ENCODE measurements at places on chromosomes 16 and 17. TPM values are rescaled to one million over a fixed set of nuclear protein-coding genes. Genes with fewer than 3 reads are reported as not detected.

GRCh38 chr17:68197997-68198930 lies 49.6 kb upstream of the AMZ2 start:
- H3K27ac ChIP-seq, result no peak overlapping the region
- no peak for DNase-seq
- H3K4me3 ChIP-seq, result peak overlapping the region; percentile 63
- H3K4me1 ChIP-seq, result peaks cover 29% of the 10 kb centered on the region
- no peaks in the 10 kb centered on the region for H3K36me3 ChIP-seq

The NPIPA3 gene
- total RNA-seq, result not detected

DNA sequence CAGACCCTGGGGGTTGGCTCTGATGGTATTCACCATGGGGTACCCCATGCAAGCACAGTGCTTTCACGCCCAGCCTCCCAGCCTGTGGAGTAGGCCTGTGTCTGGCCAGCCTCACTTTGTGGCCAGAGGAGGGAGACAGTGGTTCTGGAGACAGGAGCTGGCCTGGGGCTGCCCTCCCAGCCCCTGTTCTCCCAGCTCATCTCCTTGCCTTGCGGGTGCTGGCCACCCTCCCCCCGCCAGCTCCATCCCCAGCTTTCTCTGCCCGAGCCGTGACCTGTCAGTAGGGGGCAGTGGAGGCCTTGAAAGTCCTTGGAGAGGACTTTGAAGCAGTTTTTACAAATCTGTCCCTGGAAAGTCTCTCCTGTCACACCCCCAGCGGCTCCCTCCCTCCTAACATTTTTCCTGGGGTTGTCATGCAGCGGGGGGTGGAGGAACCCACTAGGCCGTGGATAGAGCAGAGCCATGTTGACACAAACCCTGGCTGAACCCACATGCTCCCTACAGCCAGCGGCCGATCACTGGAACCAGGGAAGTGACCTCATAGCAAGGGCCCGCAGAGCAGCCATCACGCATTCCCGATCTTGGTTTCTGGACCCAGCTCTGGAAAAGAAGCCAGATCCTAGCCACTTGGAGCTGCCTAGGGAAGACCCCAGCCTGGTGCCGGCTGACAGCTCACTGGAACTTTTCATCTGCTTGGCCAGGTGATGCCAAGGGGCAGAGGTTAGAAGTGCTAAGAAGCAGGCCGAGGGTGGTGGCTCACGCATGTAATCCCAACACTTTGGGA lies 289.4 kb downstream of the SEC14L1 start:
- H3K27me3 ChIP-seq, result no peaks in the 10 kb centered on the region
- DNase-seq, result peak; percentile 89
- H3K4me1 ChIP-seq, result peaks cover 68% of the 10 kb centered on the region
- H3K27ac ChIP-seq, result no peak overlapping the region
- H3K36me3 ChIP-seq, result peaks cover 3% of the 10 kb centered on the region

The TEX14 gene
- total RNA-seq, result 0.28 TPM

- no peak for DNase-seq
- peaks cover 2% of the 10 kb centered on the region for H3K4me1 ChIP-seq
- H3K27me3 ChIP-seq, result no peaks in the 10 kb centered on the region
- H3K36me3 ChIP-seq, result peaks cover 3% of the 10 kb centered on the region
- H3K4me3 ChIP-seq, result no peak overlapping the region
- H3K27ac ChIP-seq, result no peak overlapping the region
These were observed 50.7 kb downstream of the TANGO6 start for GRCh38 chr16:68893710-68894705.

DNA sequence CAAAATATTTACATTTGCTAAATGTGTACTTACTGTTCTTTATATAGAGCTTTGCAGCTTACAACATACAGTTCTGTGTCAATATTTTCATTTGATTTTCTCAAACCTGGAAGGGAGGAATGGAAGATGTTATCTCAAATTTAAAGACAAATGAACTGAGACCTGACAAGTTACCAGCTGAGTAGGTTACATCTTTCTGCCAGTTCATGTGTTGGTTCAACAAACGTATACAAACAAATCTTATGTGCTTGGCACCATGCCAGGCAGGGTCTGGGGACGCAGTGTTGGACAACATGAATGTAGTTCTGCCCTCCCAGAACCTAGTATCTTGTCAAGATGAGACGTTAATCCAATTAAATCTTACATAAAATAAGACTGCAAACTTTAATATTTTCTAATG lies 507.5 kb upstream of the HSBP1 start:
- DNase-seq, result no peak
- H3K36me3 ChIP-seq, result no peaks in the 10 kb centered on the region
- H3K27ac ChIP-seq, result no peak overlapping the region
- H3K4me1 ChIP-seq, result no peaks in the 10 kb centered on the region

DNA sequence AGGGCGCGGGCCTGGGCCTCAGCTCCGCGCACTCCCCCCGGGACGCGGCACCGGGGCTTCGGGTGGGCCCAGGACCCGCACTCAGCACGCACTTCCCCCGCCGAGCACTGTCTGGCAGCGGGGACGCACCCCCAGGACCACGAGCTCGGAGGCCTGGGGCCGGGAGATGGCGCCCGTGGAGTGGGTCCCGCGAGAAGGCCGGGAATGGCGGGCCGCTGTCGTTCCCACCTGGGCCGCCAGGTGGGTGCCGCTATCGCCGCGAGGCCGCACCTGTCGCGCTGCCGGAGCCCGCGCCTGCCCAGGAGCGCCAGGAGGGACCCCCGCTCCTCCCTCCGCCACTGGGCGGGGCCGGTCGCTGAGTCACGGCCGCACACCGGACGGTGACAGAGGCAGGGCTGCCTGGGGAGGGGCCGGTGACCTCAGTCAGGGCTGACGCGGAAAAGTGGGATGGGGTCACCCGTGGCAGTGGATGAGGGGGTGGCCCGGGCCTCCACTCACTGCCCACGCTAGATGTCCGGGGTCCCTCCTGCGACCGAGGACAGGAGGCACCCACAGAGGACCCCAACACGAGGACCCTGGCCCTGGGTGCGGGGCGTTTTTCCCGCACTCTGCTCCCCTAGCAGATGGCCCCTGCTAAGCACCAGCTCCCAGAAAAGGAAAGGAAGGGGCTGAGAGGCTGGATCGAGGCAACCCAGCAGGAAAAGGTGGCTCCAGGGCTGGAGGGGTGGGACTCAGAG lies 6.9 kb upstream of the ACTG1 start:
- DNase-seq, result peak; percentile 71
- H3K36me3 ChIP-seq, result peaks cover 1% of the 10 kb centered on the region
- no peak overlapping the region for H3K27ac ChIP-seq
- H3K4me1 ChIP-seq, result peaks cover 34% of the 10 kb centered on the region
- peaks cover 5% of the 10 kb centered on the region for H3K27me3 ChIP-seq

The TMEM238L gene
- not detected for total RNA-seq

DNA sequence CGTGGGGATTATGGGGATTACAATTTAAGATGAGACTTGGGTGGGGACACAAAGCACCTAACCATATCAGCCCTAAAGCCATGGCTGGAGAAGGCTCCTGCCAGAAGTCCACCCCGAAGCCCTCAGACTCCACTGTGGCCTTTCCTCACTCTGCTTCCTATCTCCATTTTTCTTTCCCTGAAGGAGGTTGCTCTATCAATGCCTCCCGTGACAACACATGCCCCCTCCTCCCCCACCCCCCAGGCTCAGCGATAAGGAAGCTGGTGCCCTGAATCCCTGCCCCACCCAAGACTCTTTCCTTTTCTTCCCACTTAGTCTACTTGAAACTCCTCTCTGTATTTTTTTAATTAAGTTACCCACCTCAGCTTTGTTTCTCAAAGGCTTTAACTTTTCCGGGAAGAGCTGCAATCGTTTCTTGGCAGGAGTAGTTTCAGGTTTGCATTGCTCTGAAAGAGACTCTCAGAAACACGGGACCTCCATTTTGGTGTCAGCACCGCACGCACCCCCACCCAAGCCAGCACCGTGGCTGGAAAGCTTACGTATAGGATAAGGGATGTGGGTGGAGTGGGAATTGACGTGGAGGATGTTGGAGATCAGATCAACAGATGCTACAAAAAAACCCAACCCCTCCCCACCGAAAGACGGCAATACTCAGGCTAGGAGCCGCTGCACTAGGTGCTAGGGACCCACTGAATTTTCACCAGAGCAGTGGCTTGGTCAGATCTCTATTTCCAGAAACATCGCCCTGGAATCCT lies 15.2 kb upstream of the CA4 start:
- H3K4me3 ChIP-seq, result peak overlapping the region; percentile 95
- peaks cover 28% of the 10 kb centered on the region for H3K27me3 ChIP-seq
- H3K27ac ChIP-seq, result peak overlapping the region; percentile 67
- DNase-seq, result peak; percentile 51

The C17orf113 gene
- 0.14 TPM for total RNA-seq

DNA sequence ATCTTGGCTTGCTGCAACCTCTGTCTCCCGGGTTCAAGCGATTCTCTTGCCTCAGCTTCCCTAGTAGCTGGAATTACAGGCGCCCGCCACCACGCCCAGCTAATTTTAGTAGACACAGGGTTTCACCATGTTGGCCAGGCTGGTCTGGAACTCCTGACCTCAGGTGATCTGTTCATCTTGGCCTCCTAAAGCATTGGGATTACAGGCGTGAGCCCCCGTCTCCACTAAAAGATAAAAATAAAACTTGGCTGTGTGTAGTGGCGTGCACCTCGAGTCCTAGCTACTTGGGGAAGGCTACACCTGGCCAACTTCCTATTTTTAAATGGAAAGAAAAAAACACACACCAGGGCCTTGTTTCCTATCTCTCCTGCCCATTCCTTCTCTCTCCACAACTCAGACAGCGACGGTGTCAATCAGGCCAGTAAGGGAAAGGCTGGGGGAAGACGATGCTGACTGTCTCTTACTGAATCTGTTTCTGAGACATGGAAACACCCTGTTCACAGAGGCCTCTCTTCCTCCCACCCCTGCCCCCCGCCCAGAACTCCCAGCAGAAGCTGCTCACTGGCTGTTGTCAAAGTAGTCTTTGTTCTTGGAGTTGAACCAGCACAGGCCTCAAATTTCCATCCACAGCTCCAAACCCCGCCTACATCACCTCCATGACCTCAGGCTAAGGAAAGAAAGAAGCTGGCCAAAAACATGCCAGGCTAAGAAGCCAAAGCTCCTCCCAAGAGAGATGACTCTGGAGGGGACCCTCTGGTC lies 96.6 kb downstream of the NXN start:
- peaks cover 37% of the 10 kb centered on the region for H3K27me3 ChIP-seq
- no peak for DNase-seq
- H3K27ac ChIP-seq, result no peak overlapping the region
- H3K4me3 ChIP-seq, result no peak overlapping the region

- H3K4me3 ChIP-seq, result no peak overlapping the region
- H3K4me1 ChIP-seq, result peaks cover 1% of the 10 kb centered on the region
- peaks cover 29% of the 10 kb centered on the region for H3K27me3 ChIP-seq
- H3K27ac ChIP-seq, result no peak overlapping the region
- no peaks in the 10 kb centered on the region for H3K36me3 ChIP-seq
- no peak for DNase-seq
These were observed 23.2 kb downstream of the KRT23 start for GRCh38 chr17:40914075-40914855.

The ABCC3 gene
- total RNA-seq, result not detected

DNA sequence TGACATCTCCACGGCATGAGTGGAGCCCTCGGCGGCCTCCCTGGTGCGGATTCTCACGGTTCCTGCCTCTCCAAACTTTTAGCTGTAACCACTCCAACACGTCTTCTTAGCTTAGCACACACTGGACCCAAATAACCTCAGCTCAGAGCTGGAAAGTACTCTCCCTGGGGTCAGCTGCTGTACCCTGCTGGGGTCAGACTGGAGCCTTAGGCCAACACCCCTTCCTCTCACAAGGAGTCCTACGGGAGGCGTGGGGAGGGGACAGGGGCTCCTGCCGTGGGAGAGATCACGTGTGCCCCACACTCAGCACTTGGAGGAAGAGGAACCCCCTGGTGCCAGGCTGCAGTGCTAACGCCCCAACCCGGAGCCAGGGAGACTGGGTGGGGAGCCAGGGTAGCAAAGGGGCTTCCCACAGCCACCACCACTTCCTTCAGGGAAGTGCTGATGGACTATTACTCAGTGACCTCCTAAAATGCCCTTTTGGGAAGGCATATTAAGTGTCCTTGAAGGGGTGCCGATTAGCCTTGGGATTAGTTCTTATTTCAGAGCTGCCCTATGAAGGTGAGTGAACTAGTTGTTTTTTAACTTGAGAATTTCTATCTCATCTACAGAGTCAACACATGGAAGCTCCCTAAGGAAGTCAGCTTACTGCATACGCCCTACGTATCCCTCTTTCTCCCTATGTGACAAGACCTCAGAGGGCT lies 124.0 kb downstream of the HIC1 start:
- H3K27ac ChIP-seq, result no peak overlapping the region
- H3K27me3 ChIP-seq, result no peaks in the 10 kb centered on the region
- H3K36me3 ChIP-seq, result peaks cover 27% of the 10 kb centered on the region
- no peak overlapping the region for H3K4me3 ChIP-seq
